Spleen (tissue), 13 donors: ENCODE measurements at places on chromosomes 2 and 18. TPM values are rescaled to one million over a fixed set of nuclear protein-coding genes. Genes with fewer than 3 reads are reported as not detected.

Gene GPR17
- total RNA-seq = not detected

DNA sequence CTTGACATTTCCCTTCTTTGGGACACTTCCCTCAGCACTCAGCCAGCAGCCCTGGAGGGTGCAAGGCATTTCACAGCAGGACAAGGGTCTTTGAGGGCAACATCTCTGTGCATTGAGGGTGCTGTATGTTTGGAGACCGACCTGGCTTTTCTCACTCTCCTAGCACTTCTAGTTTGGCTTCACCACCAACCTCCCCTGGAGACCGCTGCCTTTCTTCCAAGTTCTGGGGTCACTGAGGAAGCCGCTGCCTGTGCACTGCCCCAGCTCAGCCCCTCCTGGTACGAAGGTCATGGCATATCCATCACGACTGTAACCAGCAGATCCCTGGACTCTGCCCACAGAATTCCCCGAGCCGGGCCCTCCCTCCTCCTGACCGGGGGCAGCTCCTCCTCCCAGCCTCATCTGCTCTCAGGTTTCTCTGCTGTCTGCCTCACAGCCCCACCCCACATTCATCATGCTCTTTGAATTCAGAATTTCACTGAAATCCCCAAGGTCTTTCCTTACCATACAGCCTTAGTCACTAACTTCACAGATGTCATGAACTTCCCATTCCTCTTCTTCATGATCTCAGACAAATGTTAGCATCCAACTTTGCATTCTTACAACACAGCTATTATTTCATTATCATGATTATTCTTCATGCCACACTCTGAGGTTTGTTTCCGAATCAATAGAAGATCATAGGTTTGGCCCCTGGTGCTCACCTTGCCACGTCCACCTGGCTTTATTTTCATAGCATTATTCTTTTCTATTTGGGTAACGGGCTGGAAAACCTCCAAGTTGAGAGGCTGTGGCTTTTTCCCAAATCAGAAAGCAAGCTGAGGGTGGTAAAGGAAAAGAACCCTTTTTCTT is 113.0 kb upstream of the COPS8 start:
- no peak overlapping the region for H3K27ac ChIP-seq
- H3K36me3 ChIP-seq = no peaks in the 10 kb centered on the region
- no peaks in the 10 kb centered on the region for H3K4me1 ChIP-seq
- no peak overlapping the region for H3K4me3 ChIP-seq
- peak; percentile 70 for DNase-seq

GRCh38 chr2:9655441-9656269 is 24.9 kb upstream of the YWHAQ start:
- peaks cover 7% of the 10 kb centered on the region for H3K4me1 ChIP-seq
- DNase-seq = no peak
- H3K4me3 ChIP-seq = no peak overlapping the region
- no peaks in the 10 kb centered on the region for H3K27me3 ChIP-seq
- no peaks in the 10 kb centered on the region for H3K36me3 ChIP-seq
- H3K27ac ChIP-seq = no peak overlapping the region

GRCh38 chr18:10563886-10564285 is 38.1 kb downstream of the NAPG start:
- H3K27ac ChIP-seq = no peak overlapping the region
- H3K4me3 ChIP-seq = no peak overlapping the region
- H3K27me3 ChIP-seq = no peaks in the 10 kb centered on the region
- peaks cover 2% of the 10 kb centered on the region for H3K36me3 ChIP-seq

- H3K4me3 ChIP-seq = no peak overlapping the region
- H3K27ac ChIP-seq = no peak overlapping the region
- DNase-seq = no peak
Measured at GRCh38 chr2:75087736-75088135, 111.6 kb downstream of the TACR1 start.

- no peak overlapping the region for H3K27ac ChIP-seq
- H3K4me3 ChIP-seq = no peak overlapping the region
- no peak for DNase-seq
- no peaks in the 10 kb centered on the region for H3K36me3 ChIP-seq
- no peaks in the 10 kb centered on the region for H3K27me3 ChIP-seq
- no peaks in the 10 kb centered on the region for H3K4me1 ChIP-seq
Measured at GRCh38 chr2:185208261-185208660, 530.3 kb upstream of the FSIP2 start.

DNA sequence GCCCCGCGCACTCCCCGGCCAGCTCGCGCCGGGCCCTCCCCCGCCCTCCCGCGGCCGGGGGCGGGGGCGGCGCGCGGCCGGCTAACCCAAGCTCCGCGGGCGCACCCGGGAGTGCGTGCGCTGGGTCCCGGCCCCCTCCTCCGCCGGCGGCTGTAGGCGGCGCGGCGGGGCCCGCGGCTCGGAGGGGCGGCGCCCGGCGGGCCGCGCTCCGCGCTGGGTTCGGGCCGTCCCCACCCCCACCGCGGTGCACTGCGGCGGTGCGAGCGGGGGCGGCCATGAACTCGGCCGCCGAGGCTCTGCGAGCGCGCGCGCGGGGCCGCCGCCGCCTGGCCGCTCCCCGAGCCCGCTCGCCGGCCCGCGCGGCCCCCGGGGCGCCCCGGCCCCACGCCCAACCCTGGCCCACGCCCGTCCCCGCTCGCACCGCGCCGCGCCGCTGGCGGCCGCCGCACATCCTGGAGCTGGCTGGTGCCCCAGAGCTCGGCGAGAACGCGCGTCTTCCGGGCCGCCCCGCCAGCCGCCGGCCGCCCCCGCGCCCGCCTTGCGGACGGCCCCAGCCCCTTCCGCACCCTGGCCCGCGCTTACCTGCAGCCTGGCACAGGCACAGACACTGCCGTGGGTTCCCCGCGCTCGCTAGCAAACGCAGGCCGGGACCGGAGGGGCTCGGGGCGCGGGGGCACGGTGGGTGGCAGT is at the start of gene ZBTB14:
Gene ZBTB14 (minus strand): TSS at position 496 of the 690 bp plus-strand sequence. CDS start 2,480 bp downstream, outside the sequence.
- peak; percentile 95 for DNase-seq
- peaks cover 28% of the 10 kb centered on the region for H3K4me1 ChIP-seq
- H3K4me3 ChIP-seq = peak within 1 kb of the TSS; percentile 85
- peak within 1 kb of the TSS; percentile 94 for H3K27ac ChIP-seq
- H3K36me3 ChIP-seq = peaks cover 22% of the 10 kb centered on the region
- H3K27me3 ChIP-seq = peaks cover under 1% of the 10 kb centered on the region

GRCh38 chr2:207162316-207162715 is 3.4 kb downstream of the KLF7 start:
- H3K27me3 ChIP-seq = peaks cover 15% of the 10 kb centered on the region
- peaks cover 80% of the 10 kb centered on the region for H3K4me1 ChIP-seq
- H3K36me3 ChIP-seq = no peaks in the 10 kb centered on the region
- H3K27ac ChIP-seq = peak overlapping the region; percentile 100

- no peaks in the 10 kb centered on the region for H3K36me3 ChIP-seq
- peaks cover 85% of the 10 kb centered on the region for H3K4me1 ChIP-seq
- H3K27me3 ChIP-seq = no peaks in the 10 kb centered on the region
- peak; percentile 98 for DNase-seq
- H3K4me3 ChIP-seq = peak within 1 kb of the TSS; percentile 80
- peak within 1 kb of the TSS; percentile 100 for H3K27ac ChIP-seq
Measured at GRCh38 chr2:241315879-241316631, at the start of gene SEPTIN2. Gene SEPTIN2 (plus strand): TSS chr2:241315925. CDS start chr2:241324233, 8,308 bp downstream.

DNA sequence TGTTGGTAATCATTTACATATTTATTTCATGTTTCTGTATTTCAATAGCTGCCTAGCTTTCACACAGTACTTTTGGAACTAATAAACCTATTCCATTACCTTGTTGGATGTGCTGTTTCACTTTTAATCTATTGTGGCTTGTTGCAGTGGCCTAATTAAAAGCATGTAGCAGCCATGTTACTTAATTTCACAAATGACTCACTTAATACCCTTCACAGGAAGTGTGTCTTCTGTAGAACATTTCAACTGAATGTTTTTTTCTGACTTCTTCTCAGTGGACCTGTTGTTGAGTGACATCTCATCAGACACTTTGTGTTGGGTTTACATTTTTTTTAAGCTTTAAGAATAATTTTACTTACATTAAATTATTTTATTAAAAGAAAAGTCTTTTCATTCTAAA is 260.5 kb upstream of the THUMPD2 start:
- no peaks in the 10 kb centered on the region for H3K27me3 ChIP-seq
- H3K36me3 ChIP-seq = no peaks in the 10 kb centered on the region
- DNase-seq = no peak
- no peak overlapping the region for H3K27ac ChIP-seq

DNA sequence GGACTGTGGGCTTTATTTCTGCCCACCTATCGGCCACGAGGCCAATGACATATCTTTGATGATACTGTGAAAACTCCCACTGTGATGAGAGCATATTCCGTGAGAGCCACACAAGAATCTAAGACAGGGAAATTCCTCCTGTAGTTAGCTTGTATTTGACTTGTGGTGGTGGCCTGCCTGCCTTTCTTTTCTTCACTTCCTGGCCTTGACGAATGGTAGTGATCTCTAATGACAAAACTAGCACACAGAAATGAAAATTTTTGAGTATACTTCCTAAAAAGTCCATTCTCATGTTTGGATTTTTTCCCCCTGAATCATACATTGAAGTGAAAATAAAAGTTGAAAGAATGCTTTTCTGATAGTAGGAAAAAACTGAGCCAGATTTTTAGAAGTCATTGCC is 94.4 kb downstream of the MGAT5 start:
- H3K27ac ChIP-seq = no peak overlapping the region
- H3K4me3 ChIP-seq = no peak overlapping the region
- no peak for DNase-seq
- H3K27me3 ChIP-seq = no peaks in the 10 kb centered on the region
- H3K4me1 ChIP-seq = no peaks in the 10 kb centered on the region

Gene TLX2
- not detected for total RNA-seq

DNA sequence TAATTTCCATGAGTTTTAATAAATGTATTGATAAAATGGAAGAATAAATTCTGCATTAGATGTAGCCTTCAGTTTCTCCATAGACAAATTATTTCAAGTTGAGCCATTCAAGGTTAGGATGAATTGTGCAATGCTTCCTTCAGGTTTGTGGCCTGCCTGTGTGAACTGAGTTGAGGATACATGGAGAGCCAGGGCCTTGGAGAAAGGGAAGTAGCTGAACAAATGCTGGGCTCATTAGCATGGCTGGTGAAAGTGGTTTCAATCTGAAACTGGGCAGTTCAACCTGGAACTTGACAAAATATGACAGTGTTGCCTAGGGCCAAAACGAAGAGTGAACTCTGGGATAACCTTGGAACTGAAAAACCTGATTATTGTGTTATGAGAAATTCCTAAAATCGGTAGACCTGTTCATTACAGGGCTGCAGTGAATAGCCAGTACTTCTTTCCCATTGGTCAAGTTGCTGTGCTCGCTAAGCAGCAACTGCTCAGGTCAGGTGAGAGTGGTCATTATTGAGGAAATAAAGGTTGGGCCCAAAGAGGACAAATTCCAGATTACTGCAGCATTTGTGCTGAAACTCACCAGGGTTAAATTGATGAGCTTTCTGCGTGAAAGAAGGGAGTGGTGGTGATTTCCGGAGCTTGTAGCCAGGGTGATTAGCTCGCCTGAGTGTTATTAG is 12.7 kb downstream of the INPP1 start:
- no peak overlapping the region for H3K4me3 ChIP-seq
- DNase-seq = no peak
- no peaks in the 10 kb centered on the region for H3K27me3 ChIP-seq
- H3K27ac ChIP-seq = peak overlapping the region; percentile 51

Gene PKDCC
- total RNA-seq = 60.8 TPM

- no peaks in the 10 kb centered on the region for H3K27me3 ChIP-seq
- DNase-seq = no peak
- H3K36me3 ChIP-seq = no peaks in the 10 kb centered on the region
- no peak overlapping the region for H3K27ac ChIP-seq
Measured at GRCh38 chr2:223494942-223495341, 107.2 kb downstream of the SCG2 start.

DNA sequence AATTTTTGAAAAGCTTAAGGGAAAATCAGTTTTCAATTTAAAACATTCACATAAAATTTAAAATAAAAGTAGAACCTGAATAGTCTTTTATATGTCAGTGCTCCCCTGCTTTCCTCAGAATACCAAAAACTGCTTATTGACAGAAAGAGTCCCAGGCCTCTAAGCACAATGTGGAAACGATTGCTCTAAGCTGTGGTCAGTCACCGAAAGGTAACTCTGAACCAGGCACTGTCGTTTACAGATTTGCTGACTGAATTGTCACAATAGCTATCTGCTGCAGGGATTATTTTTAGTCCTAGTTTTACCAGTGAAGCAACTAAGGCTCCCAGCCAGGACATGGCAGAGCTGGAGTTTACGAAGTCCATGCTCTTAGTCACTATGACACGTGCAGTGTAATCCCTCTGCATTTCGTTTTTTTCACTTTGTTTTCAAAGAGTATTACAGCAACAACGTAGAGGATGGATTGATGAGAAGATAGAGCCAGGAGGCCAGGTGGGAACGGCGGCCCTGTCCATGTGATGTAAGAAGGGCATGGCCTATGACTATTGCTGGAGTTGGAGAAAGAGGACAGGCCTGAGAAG is 28.1 kb upstream of the TMEM247 start:
- no peaks in the 10 kb centered on the region for H3K4me1 ChIP-seq
- no peak overlapping the region for H3K27ac ChIP-seq
- no peaks in the 10 kb centered on the region for H3K27me3 ChIP-seq
- no peak overlapping the region for H3K4me3 ChIP-seq
- DNase-seq = no peak
- no peaks in the 10 kb centered on the region for H3K36me3 ChIP-seq

DNA sequence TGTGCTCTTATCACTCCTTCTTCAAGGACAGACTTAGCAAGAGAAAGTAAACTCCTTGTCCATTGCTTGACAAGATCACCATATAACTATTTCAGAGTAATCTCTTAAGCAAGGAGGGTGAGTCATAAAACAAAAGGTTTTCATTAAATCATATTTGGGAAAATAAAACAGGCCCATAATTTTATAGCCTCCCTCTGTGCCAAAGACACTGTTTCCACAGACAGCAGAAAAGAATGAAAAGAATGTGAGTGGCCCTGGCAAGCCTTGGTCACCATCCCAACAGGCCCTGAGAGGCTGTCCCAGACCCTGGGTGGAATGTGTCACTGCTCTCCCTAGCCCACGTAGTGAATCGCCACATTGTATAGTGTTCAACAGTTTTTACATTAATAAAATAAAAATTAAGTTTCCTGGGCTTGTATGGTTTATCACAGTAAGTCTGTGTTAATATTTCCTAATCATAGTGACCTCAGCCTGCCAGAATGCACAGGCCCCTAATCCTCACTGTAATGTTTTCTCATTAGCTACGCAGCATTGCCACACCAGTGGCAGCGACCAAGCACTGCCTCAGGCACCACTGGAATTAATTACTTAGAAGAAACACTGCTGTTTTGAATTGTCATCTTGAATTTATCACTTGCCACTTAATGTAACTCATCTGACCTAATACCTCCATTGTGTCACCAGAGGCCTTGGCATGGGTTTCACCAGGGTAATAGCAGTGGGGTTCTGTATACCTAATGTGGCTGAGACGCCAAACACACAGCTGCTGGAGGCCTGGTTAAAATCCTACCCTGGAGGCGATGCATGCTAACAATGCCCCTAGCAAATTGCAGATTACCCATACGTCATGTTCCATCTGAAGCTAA is 401.9 kb downstream of the LNPK start:
- no peaks in the 10 kb centered on the region for H3K27me3 ChIP-seq
- no peak overlapping the region for H3K4me3 ChIP-seq
- H3K4me1 ChIP-seq = no peaks in the 10 kb centered on the region
- H3K27ac ChIP-seq = no peak overlapping the region

- H3K27me3 ChIP-seq = no peaks in the 10 kb centered on the region
- no peak overlapping the region for H3K4me3 ChIP-seq
- DNase-seq = no peak
- H3K36me3 ChIP-seq = no peaks in the 10 kb centered on the region
Measured at GRCh38 chr2:207113414-207113813, 52.3 kb downstream of the KLF7 start.

Gene IL1B
- 12.6 TPM for total RNA-seq
